ENCODE measurements at places on chromosomes 7 and 10.

DNA sequence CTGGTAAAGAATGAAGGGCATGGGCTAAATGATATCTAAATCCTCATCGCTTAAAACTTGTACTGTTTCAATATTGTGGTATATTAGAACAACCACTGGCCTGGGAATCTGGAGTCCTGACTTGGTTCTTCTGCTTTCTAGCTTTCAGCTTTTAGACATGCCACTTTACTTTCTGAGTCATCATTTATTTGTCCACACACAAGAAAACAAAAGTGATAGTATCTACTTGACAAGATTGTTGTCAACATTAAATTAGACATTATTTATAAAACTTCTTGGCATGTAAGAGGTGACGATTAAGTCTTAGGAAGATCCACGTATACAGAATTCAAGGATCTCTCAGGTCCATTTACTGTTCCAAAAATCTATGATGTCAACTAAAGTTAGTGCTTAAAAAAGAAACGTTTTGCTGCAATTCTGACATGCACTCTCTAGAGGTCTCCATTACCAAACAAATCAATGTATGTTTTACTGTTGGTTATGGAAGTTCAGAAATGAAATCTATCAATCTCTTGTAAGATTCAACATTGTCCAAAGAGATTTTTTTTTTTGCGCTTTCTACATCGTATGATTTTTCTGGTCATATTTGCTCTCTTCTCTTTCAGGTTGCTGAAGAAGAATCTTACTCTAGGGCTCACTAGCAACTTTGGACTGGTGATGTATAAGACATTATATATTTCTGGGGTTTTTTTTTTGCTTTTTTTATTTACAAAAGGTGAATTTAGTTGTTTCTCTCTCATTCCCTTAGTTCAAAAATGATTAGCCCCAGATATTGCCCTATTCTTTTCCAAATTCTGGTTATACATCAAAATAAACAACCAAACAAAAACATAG is 53.6 kb upstream of the DYNC1I1 start:
- DNase-seq: peak; percentile 1

DNA sequence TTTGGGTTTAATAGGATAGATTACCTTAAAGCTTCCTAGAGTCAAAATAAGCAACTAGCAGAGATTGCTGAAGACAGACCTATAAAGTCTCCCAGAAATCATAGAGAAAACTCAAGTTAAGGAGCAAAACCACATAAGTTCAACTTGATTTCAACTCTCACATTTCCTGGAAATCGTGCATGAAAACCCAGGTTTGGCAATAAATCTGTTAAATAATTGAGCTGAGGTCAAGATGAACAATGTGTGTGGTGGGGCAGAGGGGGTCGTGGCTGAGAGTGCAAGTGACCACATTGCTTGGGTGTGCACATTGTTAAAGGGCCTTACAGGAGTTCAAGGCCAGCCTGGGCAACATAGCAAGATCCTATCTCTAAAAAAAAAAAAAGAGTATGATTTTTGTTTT is 636.5 kb downstream of the GALNT17 start:
- no peak for DNase-seq

DNA sequence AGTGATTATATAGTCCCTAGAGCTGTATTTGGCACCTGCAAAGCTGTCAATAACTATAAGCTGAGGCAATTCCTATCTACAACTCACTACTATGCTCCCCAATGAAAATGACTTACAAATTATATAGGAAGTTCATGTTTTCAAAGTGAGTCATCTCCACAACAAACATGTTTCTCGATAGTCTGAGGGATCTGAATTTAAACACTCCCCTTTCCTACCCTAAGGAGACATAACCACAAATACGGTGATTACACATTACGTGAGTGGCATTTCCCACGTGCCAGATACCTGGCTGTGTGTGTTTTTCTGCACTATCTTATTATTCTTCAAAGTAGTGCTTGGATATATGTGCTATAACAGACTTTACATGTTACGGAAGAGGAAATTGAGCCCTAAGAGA is 122.5 kb upstream of the C1QL3 start:
- DNase-seq: peak; percentile 56

GRCh38 chr7:517774-518629 is 1.6 kb downstream of the PDGFA start:
- DNase-seq: no peak

All from activated CD4-positive, alpha-beta T cell treated with anti-CD3 and anti-CD28 coated beads, Interleukin-2, Interleukin-6, amounts not matched to agents 100 ng/mL and 50 ng/mL, durations not matched to agents 16 hours and 8 hours (primary cell).